Naive thymus-derived CD4-positive, alpha-beta T cell (primary cell): ENCODE measurements at places on chromosomes 3 and 15. TPM values are rescaled to one million over a fixed set of nuclear protein-coding genes. Genes with fewer than 3 reads are reported as not detected.

Gene ARGFX
- not detected for total RNA-seq

- no peak for DNase-seq
These were observed 4.4 kb upstream of the LMAN1L start for GRCh38 chr15:74808078-74808839.

Gene PDE12
- total RNA-seq: 26.4 and 27.8 TPM in 2 replicates

DNA sequence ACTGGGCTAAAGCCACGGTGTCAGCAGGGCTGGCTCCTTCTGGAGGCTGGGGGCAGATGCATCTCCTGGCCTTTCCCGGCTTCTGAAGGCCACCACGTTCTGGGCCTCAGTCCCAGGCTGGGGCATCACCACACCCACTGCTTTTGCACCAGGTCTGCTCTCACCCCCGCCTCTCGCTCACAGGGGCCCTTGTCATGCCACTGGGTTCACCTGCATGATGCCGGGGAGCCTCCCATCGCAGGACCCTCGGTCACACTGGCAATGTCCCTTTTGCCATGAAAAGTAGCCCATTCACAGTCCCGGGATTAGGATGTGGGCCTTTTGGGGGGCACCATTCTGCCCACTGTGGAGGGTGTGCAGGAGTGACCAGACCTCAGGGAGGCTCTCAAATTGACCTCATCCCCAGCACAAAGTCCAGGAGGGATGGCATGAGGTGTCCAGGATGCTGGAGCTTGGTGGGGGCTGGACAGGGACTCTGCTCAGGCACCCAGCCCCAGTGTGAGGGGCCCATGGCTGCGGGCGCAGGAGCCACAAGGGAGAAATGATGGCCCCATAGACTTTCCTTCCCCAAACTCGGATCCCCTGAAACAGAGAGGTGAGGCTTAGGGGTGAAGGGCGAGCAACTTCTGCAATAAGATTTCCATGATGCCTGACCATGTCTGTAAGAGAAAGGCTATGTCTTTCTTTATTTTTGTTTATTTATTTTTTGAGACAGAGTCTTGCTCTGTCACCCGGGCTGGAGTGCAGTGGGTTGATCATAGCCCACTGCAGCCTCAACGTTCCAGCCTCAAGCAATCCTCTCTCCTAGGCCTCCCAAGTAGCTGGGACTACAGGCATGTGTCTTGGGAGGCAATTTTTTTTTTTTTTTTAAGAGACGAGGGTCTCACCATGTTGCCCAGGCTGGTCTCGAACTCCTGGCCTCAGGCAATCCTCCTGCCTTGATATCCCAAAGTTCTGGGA, 189.1 kb downstream of the GOLGA6L6 start:
- no peak for DNase-seq

DNA sequence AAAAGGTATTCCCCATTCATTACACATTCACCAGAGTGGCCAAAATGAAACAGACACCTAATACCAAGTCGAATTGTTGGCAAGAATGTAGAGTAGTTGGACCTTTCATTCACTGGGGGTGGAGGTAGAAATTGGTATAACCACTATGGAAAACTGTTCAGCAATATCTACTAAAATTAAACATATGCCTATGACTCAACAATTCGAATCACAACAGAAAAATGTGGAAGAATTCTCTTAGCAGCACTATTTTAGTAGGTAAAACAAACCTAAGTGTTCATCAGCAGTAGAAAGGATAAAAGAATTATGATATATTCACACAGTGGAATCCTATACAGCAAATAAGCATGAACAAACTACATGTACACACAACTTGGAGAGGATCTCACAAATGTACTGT, 30.6 kb downstream of the POLG start:
- DNase-seq: no peak

GRCh38 chr3:119642746-119643473, 17.5 kb downstream of the POPDC2 start:
- DNase-seq: no peak

DNA sequence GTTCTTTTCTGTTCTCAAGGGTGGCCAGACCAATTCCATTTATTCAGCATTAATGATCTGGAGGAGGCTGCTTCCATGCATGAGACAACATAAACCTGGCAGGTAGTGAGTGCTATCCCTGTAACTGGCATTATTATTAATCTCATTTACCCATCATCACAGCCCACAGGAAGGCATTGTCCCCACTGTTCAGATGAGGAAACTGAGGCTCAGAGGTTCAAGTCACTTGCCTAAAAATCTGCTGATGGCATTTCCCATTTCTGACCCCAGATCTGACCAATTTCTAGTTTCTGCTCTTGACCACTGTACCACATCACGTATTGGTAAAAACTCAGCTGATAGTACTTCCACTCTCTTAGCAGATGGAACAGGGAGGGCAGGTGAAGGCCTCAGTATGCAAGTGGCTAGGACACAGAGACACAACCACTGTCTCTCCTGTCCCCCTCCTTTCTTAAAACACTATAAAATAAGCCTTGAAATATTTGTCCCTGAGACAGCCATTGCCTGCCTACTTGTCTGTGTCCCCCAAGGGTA, 36.1 kb downstream of the TRANK1 start:
- DNase-seq: no peak

DNA sequence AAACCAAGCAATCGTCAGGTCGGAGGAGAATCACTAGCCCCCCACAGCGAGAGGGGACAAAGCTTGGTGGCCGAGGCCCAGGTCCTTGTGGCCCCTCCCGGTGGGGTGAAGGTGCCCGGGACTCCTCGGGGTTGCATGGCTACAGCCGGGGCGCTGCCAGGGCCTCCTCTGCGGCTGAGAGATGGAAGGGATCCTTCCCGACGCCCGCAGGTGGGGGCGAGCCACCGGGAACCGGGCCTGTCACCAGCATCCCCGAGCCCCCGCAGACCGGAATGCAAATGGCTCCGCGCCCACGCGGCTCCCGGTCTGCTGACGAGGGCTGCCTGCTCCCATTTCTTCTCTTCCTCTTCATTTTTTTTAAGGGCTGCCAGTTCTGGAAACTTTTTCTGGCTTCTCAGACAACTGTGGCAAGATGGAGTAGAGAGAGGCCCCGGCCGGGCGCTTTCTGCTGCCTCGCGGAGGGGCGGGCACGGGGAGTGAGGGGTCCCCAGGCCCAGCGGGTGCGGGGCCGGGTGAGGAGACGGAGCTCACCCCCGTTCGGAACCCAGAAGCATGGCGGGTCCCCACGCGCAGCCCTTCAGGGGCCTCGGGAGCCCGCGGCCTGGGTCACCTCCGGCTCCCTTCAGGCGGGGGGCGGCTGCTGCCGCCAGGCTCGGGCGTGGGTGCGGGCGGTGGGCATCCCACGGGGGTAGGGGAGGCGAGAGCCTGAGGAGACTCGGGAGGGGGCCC, 27.5 kb downstream of the MELTF start:
- no peak for DNase-seq

- peak; percentile 50 for DNase-seq
These were observed 51.6 kb upstream of the CP start for GRCh38 chr3:149273096-149273751.

- DNase-seq: no peak
These were observed 31.3 kb downstream of the TLE3 start for GRCh38 chr15:70066447-70066846.

- no peak for DNase-seq
These were observed 3.1 kb upstream of the TATDN2 start for GRCh38 chr3:10245081-10245712.

Gene GASK1A
- not detected for total RNA-seq

DNA sequence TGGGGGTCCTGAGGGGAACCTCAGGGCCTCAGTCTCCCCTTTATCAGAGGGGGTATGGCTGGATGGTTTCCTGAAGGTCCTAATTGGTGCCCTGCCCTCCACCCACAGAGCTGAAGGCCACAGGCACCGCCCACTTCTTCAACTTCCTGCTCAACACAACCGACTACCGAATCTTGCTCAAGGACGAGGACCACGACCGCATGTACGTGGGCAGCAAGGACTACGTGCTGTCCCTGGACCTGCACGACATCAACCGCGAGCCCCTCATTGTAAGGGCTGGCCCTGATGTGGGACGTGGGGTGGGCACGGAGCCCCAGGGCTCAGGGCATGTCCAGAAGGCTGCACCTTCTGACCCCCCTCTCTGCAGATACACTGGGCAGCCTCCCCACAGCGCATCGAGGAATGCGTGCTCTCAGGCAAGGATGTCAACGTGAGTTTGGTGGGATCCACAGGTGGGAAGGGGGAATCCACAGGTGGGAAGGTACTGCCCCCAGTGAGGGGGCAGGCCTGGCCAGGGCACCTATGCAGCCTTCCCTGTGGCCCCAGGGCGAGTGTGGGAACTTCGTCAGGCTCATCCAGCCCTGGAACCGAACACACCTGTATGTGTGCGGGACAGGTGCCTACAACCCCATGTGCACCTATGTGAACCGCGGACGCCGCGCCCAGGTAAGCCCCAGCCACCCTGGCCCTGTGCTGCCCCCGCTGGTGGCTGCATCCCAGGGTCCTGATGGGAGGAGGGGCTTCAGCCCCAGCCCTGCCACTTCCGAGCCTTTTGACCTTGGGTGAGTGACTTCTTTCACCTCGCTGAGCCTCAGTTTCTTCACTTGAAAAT, 17.5 kb upstream of the GNAT1 start:
- DNase-seq: no peak

DNA sequence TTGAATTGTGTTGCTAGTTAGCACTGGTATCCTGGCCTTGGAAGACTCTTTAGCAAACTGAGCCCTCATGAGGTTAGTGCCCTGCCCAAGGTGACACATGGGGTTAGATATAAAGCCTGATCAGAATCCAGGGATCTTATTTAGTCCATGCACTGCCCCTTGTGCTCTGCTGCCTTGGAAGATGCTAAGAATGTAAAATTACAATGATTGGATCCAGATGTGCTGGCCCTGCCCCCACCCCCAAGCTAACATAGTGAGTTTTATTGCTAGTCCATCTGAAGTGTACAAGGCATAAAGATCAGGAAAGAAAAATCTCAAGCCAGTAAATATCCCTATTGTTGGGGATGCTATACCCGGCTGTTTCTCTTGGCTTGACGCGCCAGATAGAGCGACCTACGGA, 248.1 kb upstream of the C2CD4B start:
- DNase-seq: no peak

GRCh38 chr3:192482391-192482790, 244.9 kb downstream of the FGF12 start:
- no peak for DNase-seq

DNA sequence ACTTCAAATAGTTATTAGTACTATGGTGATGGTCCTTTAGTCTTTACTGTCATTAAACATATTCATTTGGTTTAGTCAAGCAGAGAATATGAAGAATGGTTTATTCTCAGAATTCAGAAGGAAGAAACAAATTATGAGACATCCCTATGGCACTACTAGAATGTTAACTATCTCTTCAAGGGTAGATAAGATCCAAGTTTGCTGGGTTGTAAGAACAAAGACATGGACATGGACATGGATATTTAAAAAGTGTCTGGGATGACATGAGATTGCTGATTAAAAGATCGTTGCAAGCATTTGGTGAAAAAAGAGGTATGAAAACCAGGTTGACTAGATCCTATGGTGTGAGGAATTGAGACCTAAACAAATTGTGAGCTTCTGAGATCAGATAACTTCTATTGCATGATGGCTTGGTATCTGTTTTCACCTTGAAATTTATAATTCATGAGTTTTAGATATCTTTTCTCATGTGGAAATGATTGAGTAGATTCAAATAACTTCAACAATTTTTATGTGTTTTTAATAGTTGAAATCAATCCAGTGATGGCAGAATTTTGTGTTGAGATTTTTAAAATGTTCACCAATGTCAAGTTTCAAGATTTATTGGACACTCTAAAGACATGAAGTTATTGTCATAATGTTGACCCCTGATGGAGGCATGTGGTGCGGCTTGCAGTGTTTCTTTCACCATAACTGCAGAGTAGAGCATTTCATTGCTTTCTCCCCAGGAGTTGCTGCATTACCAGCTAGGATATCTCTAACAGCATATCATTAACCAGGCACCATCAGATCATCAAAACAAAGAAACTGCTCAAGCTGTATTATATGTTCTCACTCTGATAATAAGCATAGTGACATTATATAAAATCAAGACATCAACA, 72.6 kb downstream of the NAALADL2 start:
- no peak for DNase-seq

- DNase-seq: no peak
These were observed 209.8 kb downstream of the PDCD6IP start for GRCh38 chr3:34008191-34008590.

DNA sequence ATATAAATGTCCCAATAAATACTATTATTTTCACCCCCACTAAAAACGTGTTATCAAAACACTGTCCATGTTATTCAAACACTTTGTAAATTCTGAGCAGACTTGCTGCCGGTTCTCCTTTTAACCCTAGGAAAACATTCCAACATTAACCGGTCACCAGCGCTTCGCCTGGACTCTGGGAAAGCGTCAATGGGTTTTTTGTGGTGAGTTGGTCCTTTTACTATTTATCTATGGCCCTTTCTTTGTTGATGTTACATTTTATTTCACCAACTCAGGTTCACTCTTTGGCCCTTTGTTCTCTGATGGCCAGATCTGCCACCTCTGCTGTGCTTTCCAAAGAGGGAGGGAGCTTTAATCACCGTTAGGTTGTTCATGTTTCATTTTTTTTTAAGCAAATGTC, 4.1 kb upstream of the EOMES start:
- DNase-seq: no peak

GRCh38 chr3:69445024-69445423, 59.1 kb upstream of the FRMD4B start:
- no peak for DNase-seq

GRCh38 chr15:40928821-40929659, at the start of gene DLL4:
Gene DLL4, plus strand, starts transcription at chr15:40929340. Its CDS starts 329 bp downstream, at chr15:40929669.
- no peak for DNase-seq

DNA sequence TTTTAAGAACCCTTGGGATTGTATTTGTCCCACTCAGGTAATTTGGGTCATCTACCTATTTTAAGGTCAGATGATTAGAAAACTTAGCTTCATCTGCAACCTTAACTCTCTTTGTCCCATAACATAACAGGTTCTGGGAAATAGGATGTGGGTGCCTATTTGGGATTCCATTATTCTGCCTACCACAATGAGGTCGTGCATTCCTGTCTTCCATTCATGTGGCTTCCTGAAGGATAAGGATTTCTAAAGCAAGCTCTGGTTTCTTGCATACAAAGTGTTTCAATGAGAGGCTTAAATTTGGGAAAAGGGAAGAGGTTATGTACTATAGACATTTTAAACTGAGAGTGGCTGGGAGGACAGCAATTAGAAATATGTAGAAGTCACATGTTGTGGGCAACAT, 190.3 kb downstream of the MCTP2 start:
- DNase-seq: no peak
